ENCODE measurements at places on chromosomes 2 and 18.

GRCh38 chr2:20614201-20615067 is 36.5 kb downstream of the HS1BP3 start:
- DNase-seq, result no peak

GRCh38 chr2:145752091-145752806 is 1232.3 kb upstream of the ZEB2 start:
- DNase-seq, result no peak

GRCh38 chr2:241355983-241356870 is at the start of gene FARP2:
TSS of gene FARP2 (plus strand) at chr2:241356285. CDS start at chr2:241373108, 16,823 bp downstream.
- peak; percentile 95 for DNase-seq

GRCh38 chr2:119710281-119710680 is 31.3 kb downstream of the TMEM177 start:
- DNase-seq, result no peak

DNA sequence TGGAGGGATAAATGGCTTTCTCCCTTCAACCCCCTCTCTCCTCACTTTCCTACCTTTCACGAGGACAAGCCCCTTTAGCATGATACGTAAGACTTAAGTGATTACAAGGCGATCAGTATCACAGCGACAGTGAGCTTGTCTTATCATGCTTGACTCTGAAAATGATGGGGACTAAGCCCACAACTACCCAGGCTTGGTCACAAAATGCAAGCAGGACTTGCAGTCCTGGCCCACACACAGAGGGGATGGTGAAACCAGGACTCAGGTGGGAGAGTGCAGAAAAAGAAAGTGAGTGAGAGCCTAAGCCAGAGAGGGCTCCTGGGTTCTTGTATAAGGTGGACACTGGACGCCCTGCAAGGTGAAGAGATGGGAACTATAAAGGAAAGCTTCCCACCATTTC is 95.7 kb upstream of the ARL4C start:
- DNase-seq, result no peak

GRCh38 chr2:18473241-18474181 is 86.9 kb downstream of the RDH14 start:
- DNase-seq, result no peak

DNA sequence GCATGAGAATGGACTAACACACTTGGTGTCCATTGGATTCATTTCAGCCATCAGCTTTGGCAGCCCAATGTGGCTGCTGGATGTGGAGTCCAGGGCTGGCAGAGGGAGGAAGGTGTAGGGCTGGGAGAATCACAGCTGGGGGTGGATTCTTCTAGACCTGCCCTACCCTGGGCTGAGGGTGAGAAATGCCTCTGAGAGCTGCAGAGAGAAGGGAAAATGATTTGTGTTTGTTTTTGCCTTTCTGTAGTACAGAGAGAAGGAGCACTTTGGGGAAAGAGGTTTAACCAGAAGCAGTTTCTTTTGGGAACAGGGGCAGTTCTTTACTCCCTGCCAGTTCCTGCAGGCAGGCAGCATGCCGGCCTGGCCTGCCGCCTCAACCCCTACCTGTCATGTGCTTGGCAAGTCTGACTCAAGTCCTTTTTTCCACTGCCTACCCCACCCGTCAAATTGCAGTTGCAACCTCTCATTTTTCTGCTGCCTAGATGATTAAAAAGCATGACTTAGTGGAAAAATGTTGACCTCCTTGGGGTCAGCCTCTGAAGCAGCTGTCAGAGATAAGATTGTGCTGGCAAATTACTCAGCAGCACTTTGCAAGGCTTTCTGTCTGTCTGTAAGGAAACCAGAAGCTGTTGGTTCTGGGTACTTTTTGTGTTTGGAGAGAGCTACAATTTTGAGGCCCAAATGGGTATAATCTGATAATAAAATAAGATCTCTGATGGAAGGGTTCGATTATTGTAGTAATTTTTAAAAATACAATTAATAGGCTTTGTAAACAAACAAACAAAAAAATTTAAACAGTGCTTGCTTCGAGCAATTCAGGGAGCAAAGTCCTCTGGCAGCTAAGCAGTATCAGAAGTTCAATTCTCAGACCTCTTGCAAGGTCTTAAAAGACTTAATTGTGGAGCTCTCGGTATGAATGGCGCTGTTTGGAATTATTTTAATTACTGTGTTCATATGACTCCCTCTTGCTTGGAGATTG is 21.7 kb downstream of the LBH start:
- DNase-seq, result no peak

DNA sequence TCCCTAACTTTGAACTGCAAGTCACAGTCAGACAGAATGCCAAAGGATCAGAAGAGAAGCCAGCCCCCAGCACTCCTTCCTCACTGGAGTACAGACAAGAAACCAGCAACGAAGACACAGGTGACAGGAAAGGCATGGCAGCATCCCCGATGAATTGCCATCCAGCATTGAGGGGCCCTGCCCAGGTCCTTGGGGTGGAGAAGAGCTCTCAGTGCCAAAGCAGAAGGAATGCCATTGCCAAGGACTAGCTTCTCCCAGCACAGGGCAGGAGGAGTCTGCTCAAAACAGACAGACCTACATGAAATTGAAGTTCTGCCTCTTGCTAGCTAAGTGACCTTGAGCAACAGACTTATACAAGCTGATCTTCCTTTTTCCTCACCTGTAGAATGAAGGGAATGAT is 220.1 kb downstream of the L3MBTL4 start:
- no peak for DNase-seq

DNA sequence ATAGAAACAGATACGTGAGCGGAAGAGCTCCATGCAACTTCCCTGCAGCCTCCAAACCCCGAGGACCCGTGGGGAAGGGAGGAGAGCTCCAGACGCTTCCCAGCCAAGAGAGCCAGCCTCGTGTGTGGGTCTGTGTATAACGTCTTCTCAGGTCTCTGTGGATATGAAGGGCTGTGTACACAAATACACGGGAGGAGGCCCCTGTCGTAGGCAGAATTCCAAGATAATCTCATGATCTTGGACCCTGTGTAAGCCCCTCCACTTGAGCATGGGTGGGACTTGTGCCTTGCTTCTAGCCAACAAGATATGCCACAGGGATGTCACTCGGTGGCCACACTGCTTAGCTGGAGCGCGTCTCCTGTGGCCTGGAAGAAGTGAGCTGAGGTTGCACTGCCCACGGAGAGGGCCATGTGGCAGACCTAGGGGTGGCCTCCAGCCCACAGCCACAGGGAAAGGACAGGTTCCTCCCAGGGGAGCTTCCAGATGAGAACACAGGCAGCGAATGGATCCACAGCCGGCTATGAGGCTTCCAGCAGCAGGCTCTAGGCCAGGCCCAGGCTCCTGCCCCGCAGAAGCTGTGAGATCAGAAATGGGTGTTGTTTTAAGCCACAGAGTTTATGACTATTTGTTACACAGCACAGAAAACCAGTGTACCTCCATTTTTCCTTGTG is 15.6 kb upstream of the KLF11 start:
- DNase-seq, result no peak

DNA sequence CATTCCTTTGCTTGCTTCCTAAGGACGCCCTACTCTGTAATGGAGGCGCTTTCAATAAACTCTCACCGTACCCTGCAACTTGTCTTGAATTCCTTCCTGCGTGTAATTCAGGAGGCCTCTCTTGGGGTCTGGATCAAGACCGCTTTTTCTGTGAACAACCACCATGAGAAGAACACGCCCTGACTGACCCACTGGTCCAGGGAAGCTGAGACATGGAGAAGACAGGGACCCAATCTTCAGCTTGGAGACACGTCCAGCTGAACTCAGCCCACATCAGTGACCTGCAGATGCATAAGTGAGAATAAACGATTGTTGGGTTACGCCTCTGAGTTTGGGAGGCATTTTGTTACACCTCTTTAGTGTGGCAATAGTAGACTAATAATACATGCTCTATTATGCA is 7.8 kb upstream of the NARS1 start:
- DNase-seq, result no peak

DNA sequence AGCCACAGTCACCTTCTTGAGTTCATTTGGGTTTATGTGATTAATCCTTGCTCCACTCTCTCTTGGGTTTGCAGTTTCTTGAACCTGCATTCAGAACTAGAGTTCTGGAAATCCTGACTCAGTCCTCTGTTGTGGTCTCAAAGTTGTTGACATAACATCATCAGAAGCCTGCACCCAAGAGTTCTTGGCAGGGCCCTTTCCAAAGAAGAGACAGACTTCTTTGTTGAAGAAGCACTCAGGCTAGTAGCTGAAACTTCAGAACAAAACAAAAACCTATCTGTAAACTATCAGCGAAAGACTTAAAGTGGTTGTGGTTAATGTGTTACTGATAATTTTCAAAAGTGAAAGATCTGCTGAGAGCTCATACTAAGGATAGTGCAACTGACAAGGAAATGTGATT is 120.8 kb downstream of the FAM168B start:
- DNase-seq, result no peak

GRCh38 chr2:231094736-231095346 is 30.0 kb downstream of the HTR2B start:
- DNase-seq, result no peak

GRCh38 chr2:44389895-44390294 is 28.1 kb downstream of the CAMKMT start:
- DNase-seq, result no peak

DNA sequence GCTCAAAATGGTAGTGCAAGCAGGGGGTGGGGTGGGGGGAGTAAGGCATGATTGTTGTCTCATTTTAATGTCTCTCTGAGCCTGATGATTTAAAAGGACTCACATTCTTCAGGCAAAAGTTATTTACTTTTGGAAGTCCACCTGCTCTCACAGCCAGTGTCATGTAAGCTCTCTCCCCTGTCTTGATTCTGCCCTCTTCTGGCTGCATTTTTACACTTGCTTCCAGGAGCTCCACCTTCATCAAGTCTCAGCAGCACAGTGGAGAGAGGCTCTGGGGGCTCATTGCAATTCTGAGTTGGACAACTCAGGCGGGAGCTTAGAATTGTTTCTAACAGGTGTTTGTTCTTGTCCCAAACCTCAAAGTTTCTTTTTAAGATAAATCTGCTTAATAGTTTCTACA is 39.2 kb downstream of the GNAL start:
- DNase-seq, result no peak

- DNase-seq, result no peak
These were observed 1167.9 kb downstream of the DSC3 start for GRCh38 chr18:29874519-29875098.

GRCh38 chr18:48364146-48364545 is 45.0 kb downstream of the ZBTB7C start:
- DNase-seq, result no peak

- no peak for DNase-seq
These were observed 767 bp upstream of the NPPC start for GRCh38 chr2:231926761-231927565.

GRCh38 chr2:54499661-54500060 is 43.5 kb downstream of the SPTBN1 start:
- no peak for DNase-seq

- DNase-seq, result no peak
These were observed 20.1 kb upstream of the ACMSD start for GRCh38 chr2:134818321-134818720.

- DNase-seq, result no peak
These were observed 208.1 kb downstream of the NEDD4L start for GRCh38 chr18:58252166-58252565.

GRCh38 chr2:49241501-49241900 is 87.2 kb upstream of the FSHR start:
- no peak for DNase-seq

DNA sequence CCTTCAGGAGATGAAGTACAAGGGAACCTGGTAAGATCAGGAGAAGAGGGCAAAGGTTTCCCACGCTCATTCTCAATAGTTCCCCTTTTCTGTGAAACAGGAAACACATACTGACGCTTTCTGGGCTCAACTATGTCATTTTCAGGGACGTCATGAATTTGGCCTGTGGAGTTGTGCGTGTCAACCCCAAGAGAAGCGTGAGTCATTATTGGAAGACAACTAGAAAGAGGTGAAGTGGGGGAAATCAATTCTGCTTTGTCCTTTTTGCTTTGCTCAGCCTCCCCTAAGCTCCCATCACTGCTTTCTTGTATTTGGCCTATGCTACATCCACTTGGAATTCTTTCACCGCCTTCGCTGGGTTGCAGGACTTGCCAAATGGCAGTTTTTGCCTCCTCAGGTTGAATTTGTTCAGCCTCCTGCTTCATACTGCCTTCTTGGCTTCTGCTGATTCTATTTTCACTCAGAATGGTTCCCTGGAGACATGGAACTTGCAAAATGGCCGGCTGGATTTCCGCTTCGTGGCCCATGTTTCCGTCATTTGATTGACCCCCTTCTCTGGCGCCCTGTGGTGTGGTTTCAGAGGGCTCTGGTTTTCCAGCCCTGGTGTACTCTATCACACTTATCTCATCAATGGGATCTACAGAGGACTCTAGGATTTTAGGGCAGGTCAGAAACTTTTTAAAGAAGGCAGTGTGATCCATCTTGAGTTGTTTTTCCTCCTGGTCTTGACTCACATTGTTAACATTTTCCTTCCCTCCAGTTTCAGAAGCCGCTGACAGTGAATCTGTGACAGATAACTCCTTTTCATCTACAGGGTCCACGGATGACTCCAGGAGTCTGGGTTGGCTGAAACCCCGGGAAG is 93.3 kb downstream of the ALPK2 start:
- DNase-seq, result no peak

- no peak for DNase-seq
These were observed 81.1 kb downstream of the SEPTIN10 start for GRCh38 chr2:109532728-109533076.

DNA sequence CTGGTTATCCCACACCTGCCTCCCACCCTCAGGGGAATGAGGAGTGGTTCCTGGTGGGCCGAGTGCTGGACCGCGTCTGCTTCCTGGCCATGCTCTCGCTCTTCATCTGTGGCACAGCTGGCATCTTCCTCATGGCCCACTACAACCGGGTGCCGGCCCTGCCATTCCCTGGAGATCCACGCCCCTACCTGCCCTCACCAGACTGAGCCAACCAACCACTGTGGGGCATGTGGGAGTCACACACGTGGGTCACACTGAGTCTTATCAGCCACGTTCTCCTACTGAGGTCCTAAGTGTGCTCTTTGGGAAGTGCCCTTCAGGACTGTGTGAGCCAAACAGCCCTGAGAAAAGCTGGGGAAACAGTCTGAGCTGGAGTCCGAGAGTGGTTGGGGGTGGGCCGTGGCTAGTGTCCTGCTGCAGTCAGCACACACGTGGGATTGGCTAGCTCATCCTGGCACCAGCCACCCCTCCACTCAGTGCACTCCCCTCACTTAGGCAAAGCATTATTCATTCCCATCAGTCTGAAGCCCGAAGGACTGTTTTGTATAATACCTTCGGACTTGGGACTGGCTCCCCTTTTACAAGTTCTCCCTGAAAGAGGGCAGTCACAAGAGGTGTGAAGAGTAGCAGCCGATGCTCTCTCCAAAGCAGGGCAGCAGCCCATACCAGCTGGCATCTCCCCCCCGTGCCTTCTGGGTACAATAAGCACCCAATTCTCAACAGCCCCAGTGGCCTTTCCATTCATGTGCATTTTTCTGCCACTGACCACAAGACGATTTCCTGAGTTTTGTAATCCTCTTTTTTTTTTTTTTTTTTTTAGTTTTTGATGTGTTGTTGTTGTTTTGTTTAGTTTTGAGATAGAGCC is 4.6 kb downstream of the TIGD1 start:
- no peak for DNase-seq

- DNase-seq, result no peak
These were observed 95.3 kb upstream of the NFATC1 start for GRCh38 chr18:79300413-79300812.

Data from stimulated activated CD4-positive, alpha-beta T cell treated with anti-CD3 and anti-CD28 coated beads, TNF-alpha, amount 100 ng/mL, for 1 hour (primary cell).